ENCODE measurements at places on chromosomes 12 and 14. TPM values are rescaled to one million over a fixed set of nuclear protein-coding genes. Genes with fewer than 3 reads are reported as not detected.

The SLC25A21 gene
- not detected for total RNA-seq

The LBHD2 gene
- total RNA-seq, result not detected

The KIF26A gene
- total RNA-seq, result 0.05 TPM

The TAS2R46 gene
- total RNA-seq, result 0.72 TPM

The KRT72 gene
- 2.3 TPM for total RNA-seq

DNA sequence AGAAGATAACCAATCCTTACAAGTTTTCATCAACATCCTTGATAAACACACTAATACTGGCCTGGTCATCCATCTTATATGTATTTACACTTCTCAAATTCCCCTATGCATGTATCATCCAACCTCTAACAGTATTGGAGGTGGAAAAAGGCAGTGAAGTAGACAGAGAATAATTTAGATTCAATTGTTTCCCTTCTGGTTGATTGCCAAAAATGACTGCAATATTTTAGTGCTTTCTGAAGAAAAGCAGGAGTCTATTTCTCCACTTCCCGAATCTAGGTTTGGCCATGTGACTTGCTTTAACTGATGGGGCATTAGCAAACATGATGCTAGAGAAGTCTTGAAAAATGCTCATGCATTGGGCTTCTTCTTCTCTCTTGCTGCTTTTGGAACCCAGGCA, 78.3 kb upstream of the METAP2 start:
- H3K4me1 ChIP-seq, result peaks cover 19% of the 10 kb centered on the region
- no peak overlapping the region for H3K4me3 ChIP-seq
- no peak overlapping the region for H3K27ac ChIP-seq

DNA sequence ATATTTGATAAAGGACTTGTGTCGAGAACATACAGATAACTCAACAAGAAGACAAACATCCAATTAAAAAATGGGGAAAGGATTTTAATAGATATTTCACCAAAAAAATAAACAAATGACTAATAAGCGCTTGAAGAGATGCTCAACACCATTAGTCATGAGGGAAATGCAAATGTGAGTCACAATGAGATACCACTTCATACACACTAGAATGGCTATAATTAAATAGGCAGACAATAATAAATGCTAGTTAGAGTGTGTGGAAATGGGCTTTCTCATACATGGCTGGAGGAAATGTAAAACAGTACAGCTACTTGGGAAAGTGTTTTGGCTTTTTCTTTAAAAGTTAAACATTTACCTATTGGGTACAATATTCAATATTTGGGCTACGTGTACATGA, 34.8 kb downstream of the DLK1 start:
- H3K27me3 ChIP-seq, result peaks cover 35% of the 10 kb centered on the region
- no peak overlapping the region for H3K4me3 ChIP-seq
- no peak overlapping the region for H3K27ac ChIP-seq
- H3K36me3 ChIP-seq, result no peaks in the 10 kb centered on the region

DNA sequence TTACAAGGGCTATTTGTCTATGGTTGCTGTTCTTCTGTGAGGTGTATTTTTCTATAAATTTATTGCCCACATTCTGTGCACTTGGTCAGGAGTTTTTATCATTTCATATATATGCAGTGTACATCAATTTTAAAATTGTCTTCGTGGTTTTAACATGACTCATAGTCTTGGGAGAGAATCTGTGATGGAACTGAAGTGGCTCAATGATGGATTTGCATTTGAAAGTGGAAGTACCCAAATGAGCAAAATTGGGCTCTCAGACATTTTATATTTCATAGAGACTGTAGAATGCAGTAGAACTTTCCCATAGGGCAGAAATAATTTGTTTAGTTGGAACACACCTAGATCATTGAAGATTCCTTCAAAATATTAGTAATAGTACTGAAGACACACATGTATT, 1.9 kb upstream of the SCFD1 start:
- H3K27me3 ChIP-seq, result no peaks in the 10 kb centered on the region
- peak overlapping the region; percentile 28 for H3K27ac ChIP-seq
- H3K36me3 ChIP-seq, result peaks cover 5% of the 10 kb centered on the region
- H3K4me3 ChIP-seq, result peak overlapping the region; percentile 84

GRCh38 chr12:94616203-94616729, 34.1 kb downstream of the TMCC3 start:
- no peaks in the 10 kb centered on the region for H3K36me3 ChIP-seq
- no peak overlapping the region for H3K4me3 ChIP-seq
- H3K27ac ChIP-seq, result no peak overlapping the region

GRCh38 chr12:13340149-13340548, 143.6 kb downstream of the EMP1 start:
- peaks cover 15% of the 10 kb centered on the region for H3K4me1 ChIP-seq
- peaks cover 58% of the 10 kb centered on the region for H3K27me3 ChIP-seq
- DNase-seq, result no peak
- no peak overlapping the region for H3K27ac ChIP-seq
- H3K4me3 ChIP-seq, result no peak overlapping the region
- H3K36me3 ChIP-seq, result peaks cover 1% of the 10 kb centered on the region

DNA sequence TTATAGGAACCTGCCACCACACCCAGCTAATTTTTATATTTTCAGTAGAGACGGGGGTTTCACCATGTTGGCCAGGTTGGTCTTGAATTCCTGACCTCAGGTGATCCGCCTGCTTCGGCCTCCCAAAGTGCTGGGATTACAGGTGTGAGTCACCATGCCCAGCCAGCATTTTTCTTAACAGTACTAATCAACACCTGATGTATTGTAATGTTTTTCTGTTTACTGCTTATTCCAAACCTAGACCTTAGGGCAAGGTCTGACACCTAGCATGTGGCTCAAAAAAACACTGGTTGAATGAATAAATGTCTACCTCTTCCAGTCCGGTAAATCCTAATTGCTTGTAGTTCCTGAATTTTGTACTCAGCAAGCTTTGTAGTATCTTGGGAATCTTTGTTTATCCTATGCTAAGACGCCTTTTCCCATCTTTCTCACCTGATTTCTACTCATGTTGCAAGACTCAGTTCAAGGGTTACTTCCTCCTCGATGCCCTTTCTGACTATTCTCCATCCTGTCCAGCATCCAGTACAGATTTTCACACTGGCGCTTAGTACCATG, 2.8 kb downstream of the PAN2 start:
- no peak overlapping the region for H3K27ac ChIP-seq
- no peak for DNase-seq
- H3K27me3 ChIP-seq, result no peaks in the 10 kb centered on the region
- H3K4me1 ChIP-seq, result peaks cover 29% of the 10 kb centered on the region

DNA sequence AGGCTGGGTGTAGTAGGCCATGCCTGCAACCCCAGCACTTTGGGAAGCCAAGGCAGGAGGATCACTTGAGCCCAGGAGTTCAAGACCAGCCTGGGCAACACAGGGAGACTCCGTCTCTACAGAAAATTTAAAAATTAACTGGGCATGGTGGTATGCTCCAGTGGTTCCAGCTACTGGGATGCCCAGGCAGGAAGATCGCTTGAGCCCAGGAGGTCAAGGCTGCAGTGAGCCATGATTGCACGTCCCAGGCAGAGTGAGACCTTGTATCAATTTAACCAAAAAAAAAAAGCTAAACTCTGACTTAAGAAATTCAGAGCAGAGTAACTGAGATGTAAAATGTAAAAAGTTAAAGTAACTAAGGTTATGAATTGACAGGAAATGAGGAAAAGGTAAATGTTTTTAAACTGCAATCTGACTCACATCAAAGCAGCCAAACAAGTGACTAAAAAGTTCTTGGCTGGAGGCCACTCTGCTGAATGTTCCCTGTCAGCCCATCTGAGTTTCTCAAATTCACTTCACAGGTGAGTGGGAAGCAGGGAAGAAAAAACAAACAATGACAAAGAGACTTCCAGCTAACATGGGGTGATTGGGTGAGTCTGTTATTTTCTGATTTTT, 21.3 kb downstream of the PRKD1 start:
- H3K27me3 ChIP-seq, result no peaks in the 10 kb centered on the region
- H3K27ac ChIP-seq, result no peak overlapping the region
- no peak overlapping the region for H3K4me3 ChIP-seq
- no peaks in the 10 kb centered on the region for H3K36me3 ChIP-seq

- DNase-seq, result no peak
- no peak overlapping the region for H3K4me3 ChIP-seq
- H3K27ac ChIP-seq, result no peak overlapping the region
Observed at GRCh38 chr12:82874945-82875344, 188.2 kb downstream of the TMTC2 start.

DNA sequence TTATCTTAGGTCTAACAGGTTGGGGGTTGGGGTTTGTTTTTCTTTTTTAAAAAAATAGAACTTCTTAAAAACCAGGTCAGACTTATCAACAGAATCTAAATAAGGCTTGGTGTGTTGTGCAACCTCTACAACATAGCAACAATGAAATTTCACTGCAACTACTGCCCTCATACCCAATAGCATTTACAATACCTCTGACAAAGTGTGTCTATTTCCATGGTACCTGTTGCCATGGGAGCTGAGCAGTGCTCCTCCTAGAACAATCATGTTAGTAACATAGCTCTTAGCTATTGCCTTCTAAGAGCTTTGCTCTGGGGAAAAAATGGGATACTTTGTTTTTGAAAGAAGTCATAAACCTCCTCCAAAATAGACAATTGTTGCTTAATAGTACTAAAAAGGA, 103.3 kb upstream of the CCDC175 start:
- no peak overlapping the region for H3K4me3 ChIP-seq
- H3K36me3 ChIP-seq, result no peaks in the 10 kb centered on the region
- H3K4me1 ChIP-seq, result no peaks in the 10 kb centered on the region

DNA sequence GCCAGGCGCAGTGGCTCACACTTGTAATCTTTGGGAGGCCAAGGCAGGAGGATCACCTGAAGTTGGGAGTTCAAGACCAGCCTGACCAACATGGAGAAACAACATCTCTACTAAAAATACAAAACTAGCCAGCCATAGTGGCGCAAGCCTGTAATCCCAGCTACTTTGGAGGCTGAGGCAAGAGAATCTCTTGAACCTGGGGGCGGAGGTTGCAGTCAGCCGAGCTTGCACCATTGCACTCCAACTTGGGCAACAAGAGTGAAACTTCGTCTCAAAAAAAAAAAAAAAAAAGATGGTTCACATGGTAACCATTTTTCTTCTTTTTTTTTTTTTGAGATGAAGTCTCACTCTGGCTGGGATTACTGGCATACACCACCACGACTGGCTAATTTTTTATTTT, 35.3 kb downstream of the SLC2A14 start:
- H3K4me3 ChIP-seq, result no peak overlapping the region
- no peaks in the 10 kb centered on the region for H3K27me3 ChIP-seq

GRCh38 chr12:118327391-118327790, 45.3 kb downstream of the TAOK3 start:
- H3K4me1 ChIP-seq, result peaks cover 23% of the 10 kb centered on the region
- no peak overlapping the region for H3K4me3 ChIP-seq
- no peak for DNase-seq

DNA sequence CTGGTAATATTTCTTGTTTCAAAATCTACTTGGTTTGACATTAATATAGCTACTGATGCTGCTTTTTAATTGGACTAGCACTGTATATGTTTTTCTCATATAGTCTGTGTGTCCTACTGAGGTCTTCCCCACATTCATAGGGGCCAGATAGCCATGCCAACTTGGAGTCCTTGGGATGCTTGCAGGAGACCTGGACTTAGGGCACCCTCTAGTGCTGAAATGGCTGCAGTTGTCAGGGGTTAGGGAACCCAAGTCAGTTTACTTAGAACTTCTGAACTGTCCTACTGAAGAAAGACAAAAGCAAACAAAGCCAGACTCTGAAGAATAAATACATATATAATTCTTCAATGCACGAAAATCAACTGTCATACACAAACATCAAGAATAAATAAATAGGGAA, 279.9 kb upstream of the SYT1 start:
- H3K4me3 ChIP-seq, result no peak overlapping the region
- no peaks in the 10 kb centered on the region for H3K27me3 ChIP-seq
- peaks cover 5% of the 10 kb centered on the region for H3K36me3 ChIP-seq

- peak overlapping the region; percentile 47 for H3K27ac ChIP-seq
- no peak for DNase-seq
- H3K4me3 ChIP-seq, result no peak overlapping the region
- H3K4me1 ChIP-seq, result peaks cover 19% of the 10 kb centered on the region
- peaks cover 25% of the 10 kb centered on the region for H3K27me3 ChIP-seq
- no peaks in the 10 kb centered on the region for H3K36me3 ChIP-seq
Observed at GRCh38 chr12:108335349-108336119, 3.6 kb downstream of the CMKLR1 start.

- no peak overlapping the region for H3K27ac ChIP-seq
- no peak overlapping the region for H3K4me3 ChIP-seq
- DNase-seq, result no peak
- no peaks in the 10 kb centered on the region for H3K4me1 ChIP-seq
- H3K27me3 ChIP-seq, result no peaks in the 10 kb centered on the region
- no peaks in the 10 kb centered on the region for H3K36me3 ChIP-seq
Observed at GRCh38 chr12:117047810-117048584, 51.2 kb downstream of the TESC start.

Measured in activated T-cell treated with anti-CD3 and anti-CD28 coated beads, Interleukin-2, amount 50 U/mL, for 72 hours (primary cell).